ENCODE measurements at places on chromosomes 16 and 17.

GRCh38 chr17:47423406-47424295 is 99.9 kb downstream of the EFCAB13 start:
- peak; percentile 11 for DNase-seq

DNA sequence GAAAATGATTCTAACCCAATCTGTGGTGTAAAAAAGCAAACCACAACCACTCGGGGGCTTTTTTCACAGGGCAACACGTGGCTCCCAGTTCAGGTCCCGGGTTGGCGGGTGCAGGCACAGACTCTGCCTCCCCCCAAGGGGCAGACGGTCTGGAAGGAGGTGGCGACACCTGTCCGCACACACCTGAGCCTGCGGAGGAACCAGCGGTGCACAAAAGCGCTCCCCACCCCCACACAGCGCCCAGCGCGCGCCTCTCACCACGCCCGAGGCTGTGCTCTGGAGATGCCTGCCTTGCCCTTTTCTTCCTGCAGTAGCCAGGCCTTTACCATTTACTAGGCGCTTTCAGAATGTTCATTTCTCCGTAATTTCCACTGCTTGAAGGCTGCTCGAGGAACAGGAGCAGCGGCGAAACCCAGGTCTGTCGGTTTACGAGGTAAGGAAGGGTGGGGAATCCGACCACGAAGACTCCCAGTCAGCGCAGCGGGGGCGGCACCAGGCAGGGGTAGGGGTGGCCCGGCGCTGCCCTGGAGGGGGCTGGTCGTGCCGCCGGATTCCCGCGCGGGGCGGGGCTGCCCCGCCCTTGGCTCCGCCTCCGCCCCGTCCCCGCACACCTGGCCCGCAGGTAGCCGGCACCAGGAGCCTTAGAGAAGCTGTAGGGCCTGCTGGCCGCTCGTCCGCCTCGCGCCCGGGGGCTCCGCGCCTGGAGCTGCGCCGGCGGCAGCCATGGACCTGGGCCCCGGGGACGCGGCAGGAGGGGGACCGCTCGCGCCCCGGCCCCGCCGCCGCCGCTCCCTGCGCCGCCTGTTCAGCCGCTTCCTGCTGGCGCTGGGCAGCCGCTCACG is at the start of gene USP43:
Gene USP43, plus strand, starts transcription at position 608 of the 842 bp plus-strand sequence. Its CDS starts 116 bp downstream, at position 724.
- peak; percentile 13 for DNase-seq

- peak; percentile 12 for DNase-seq
Measured at GRCh38 chr17:42928714-42929496, 28.3 kb downstream of the G6PC1 start.

DNA sequence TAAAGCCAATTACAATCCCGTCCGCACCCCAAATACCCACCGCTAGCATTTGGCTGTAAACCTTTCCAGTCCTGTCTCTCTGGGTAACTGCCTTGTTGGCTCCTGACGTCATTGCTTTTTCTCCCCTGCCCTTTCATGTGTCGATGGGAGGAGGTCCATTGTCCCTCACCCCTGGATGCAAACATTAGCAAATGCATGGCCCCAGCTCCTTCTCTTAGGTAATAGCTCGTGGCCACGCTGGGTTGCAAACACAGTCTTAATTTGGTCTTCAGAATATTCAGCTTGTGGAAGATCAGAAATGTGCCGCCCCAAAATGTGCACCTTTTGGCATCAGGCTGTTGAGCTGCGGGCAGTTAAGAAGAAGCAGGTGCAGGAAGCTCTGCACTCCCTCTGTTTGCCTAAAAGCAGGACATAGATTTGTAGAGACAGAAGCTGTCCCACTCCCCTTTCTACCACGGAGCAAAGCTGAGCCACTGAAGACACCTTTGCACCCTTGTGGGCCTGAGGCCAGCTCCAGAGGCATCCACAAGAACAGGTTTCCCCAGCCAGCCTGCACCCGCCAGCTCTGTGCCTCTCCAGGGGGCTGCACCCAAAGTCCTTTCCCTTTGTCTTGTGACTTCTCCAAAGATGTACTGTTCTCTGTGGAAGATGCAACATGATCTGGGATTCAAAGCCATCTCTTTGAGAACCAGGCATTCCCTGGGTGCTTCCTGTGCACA is 127.3 kb downstream of the MGAT5B start:
- no peak for DNase-seq

GRCh38 chr17:66230922-66231591 is 1.8 kb upstream of the APOH start:
- no peak for DNase-seq

GRCh38 chr17:14204084-14204483 is 32.6 kb downstream of the CDRT15 start:
- DNase-seq = no peak

GRCh38 chr17:6641247-6641863 is 495 bp downstream of the TXNDC17 start:
- no peak for DNase-seq

DNA sequence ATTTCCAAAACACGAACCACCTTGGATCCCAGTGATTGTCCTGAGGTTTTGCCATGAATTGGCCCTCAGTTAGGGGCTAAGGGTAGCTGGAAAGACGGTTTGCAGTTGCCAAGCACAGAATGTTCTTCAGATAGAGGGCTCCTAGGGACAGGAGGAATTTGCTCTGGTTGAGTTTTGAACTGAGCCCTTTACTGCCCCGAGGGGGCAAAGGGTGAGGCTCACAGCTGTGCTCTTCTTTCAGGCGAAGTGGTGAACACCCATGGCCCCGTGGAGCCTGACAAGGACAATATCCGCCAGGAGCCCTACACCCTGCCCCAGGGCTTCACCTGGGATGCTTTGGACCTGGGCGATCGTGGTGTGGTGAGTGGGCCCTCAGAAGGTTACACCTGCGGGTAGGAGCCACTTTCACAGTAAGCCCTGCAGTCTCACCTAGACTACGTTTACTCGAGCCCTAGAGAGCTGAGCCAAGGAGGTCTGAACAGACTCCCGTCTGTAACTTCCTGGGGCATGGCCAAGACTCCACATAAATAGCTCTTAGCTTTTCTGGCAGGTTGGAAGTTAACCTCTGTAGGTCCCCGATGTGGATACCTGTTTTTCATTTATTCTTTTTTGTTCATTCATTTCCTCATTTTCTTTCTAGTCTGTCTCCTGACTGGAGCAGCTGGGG is 32.5 kb downstream of the NMT1 start:
- DNase-seq = no peak

GRCh38 chr17:13004336-13004735 is 13.5 kb downstream of the ELAC2 start:
- DNase-seq = no peak

GRCh38 chr16:22050963-22051362 is 41.4 kb upstream of the VWA3A start:
- no peak for DNase-seq

Measured in stimulated activated CD4-positive, alpha-beta T cell treated with anti-CD3 and anti-CD28 coated beads, Interleukin-12 subunit alpha, Interleukin-12 subunit beta, amount 100 ng/mL, for 4 hours (primary cell).